Activated CD8-positive, alpha-beta memory T cell treated with anti-CD3 and anti-CD28 coated beads for 36 hours (primary cell): ENCODE measurements at places on chromosomes 12 and 14. TPM values are rescaled to one million over a fixed set of nuclear protein-coding genes. Genes with fewer than 3 reads are reported as not detected.

TSPAN9 gene
- 0.29 TPM for total RNA-seq

KLRK1 gene
- total RNA-seq = 126 TPM

ADAM20 gene
- total RNA-seq = 0.15 TPM

OR4K2 gene
- total RNA-seq = not detected

SLC6A15 gene
- total RNA-seq = not detected

TMEM132C gene
- total RNA-seq = not detected

PSEN1 gene
- total RNA-seq = 26.2 TPM

IL26 gene
- total RNA-seq = 0.50 TPM

SPIC gene
- total RNA-seq = not detected

EXOC3L4 gene
- not detected for total RNA-seq

GPX2 gene
- total RNA-seq = not detected

TAS2R30 gene
- total RNA-seq = 0.80 TPM

POTEG gene
- not detected for total RNA-seq

FAM161B gene
- total RNA-seq = 1.2 TPM

GNB3 gene
- 0.63 TPM for total RNA-seq

OTOGL gene
- not detected for total RNA-seq

LAG3 gene
- 331 TPM for total RNA-seq

PDZRN4 gene
- total RNA-seq = not detected

CLEC4C gene
- total RNA-seq = not detected

TMEM63C gene
- 1.3 TPM for total RNA-seq

AICDA gene
- total RNA-seq = not detected

NEUROD4 gene
- not detected for total RNA-seq

HIGD1C gene
- total RNA-seq = not detected

COX8C gene
- not detected for total RNA-seq

AP4S1 gene
- total RNA-seq = 7.8 TPM

CHPT1 gene
- total RNA-seq = 29.8 TPM

C12orf54 gene
- total RNA-seq = not detected

KCNMB4 gene
- 0.38 TPM for total RNA-seq

GYS2 gene
- total RNA-seq = not detected

DPF3 gene
- total RNA-seq = 0.48 TPM

BICDL1 gene
- total RNA-seq = 103 TPM

BCL11B gene
- 32.1 TPM for total RNA-seq

CCDC177 gene
- not detected for total RNA-seq

SLC7A7 gene
- 0.21 TPM for total RNA-seq

NTF3 gene
- total RNA-seq = not detected
